ENCODE measurements at places on chromosomes 4 and X.

GRCh38 chr4:52912608-52913007, 50.5 kb downstream of the RASL11B start:
- DNase-seq = no peak

- DNase-seq = no peak
Observed at GRCh38 chr4:41645728-41646390, 102.7 kb downstream of the PHOX2B start.

DNA sequence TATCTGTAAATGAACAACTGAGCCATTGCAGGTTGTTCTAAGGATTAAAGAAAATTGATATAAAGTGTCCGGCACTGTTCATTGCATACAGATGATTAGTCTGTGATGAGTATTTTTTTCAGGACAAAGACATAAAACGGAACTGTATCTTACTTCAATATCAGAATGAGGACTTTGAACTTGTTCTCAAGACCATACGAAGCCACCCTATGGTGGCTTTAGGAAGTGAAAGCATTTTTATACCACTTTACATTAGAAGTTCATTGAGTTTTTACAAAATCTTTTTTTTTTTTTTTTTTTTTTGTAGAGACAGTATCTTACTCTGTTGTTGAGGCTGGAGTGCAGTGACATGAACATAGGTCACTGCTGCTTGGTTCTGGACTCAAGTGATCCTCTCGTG, 45.2 kb upstream of the TRIM2 start:
- DNase-seq = peak; percentile 20

GRCh38 chr4:26840786-26841185, 19.9 kb upstream of the STIM2 start:
- DNase-seq = no peak

GRCh38 chrX:107716816-107717700, 58.5 kb downstream of the TSC22D3 start:
- DNase-seq = peak; percentile 66

DNA sequence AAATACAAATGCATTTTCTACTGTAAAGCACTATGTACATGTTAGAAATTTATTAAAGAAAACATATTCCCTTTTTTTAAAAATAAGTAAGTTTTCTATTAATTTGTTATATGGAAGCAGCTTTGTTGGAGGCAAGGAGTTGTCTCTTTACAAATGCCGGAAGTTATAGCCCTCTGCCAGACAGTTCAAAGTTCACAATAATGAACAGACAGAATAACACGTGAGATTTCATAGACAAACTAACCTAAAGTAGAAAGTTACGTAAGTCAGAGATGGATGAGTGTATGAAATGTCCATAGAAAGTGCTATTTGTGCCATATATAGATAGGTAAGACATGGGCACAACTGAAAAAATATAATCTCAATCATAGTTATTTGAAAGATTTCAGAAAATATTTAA, 43.9 kb upstream of the NEIL3 start:
- DNase-seq = no peak

DNA sequence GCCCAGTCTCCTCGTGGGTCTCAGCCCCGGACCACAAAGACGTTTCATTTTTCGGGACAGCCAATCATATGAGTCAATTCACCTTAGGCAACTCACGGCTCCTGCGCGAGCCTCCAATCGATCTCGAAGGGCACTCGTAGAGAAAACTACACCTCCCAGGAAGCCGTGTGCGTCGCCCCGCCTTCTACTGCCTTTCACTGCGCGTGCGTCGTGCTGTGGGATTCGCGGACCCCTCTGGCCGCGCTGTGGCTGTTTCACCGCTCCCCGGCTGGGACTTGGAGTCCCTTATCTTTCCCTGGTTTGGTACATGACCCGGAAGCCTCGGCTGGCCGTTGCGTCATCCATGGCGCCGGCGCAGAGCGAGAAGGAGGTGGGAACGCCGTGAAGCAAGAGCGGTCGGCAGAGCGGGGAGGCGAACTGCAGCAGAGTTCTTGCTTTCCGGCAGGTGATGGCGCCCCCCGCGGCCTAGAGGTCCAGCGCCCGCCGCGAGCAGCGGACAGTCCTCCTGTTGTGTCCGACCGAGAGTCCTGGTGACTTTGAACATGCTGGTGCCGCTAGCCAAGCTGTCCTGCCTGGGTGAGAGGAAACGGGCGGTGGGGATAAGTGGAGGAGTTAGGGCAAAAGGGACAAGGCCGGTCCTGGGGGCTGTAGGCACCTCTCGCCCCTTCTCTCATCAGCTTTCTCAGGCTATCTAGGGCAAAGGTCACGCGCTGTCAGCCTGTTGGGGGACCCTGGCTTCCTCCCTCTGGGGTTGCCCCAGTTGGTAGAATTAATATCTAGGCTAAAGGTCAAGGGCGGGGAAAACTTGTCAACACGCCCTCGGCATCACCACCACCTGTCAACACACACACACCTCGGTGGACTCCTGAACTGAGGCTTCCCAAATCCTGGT, at the start of gene ETFDH:
Gene ETFDH (plus strand): TSS at position 382 of the 892 bp plus-strand sequence. CDS start 161 bp downstream, at position 543.
- DNase-seq = peak; percentile 100

DNA sequence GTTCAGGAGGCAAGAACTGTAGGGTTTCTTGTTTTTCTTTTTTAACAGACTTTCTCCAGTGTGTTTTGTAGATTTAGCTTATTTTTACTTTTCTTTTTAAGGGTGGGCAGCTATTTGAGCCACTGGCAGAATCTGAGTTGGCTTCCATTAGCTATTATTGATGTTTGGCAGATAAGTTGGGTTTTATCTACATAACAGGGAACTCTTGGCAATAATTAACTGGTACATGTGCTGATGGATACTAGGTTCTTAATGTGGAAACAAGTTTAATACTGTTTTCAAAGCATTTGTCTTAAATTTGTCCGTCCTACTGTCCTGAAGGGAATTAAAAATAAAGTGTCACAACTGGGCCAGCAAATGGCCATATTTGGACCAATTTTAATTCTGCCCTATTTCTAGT, 80.5 kb downstream of the PHOX2B start:
- DNase-seq = no peak

- DNase-seq = no peak
Observed at GRCh38 chrX:132001127-132001526, 22.0 kb upstream of the STK26 start.

GRCh38 chr4:146098397-146098796, 77.1 kb upstream of the LSM6 start:
- no peak for DNase-seq

DNA sequence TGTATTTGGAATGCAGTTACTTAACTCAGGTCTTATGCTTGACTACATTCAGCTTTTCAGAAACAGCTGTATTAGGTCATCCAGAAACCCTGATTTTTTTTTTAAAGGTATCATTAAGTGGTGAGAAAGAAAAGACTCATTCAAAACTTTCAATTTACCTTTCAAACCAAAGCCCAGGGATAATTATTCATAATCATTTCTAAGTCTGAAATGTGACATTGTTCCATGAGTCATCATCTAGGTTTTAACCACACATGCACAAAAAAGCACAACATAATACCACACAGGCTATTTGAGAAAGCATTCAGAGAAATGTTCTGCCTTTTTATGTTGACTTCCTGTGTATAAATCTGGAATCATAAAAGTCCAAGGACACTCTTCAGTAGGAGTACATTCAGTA, 288.2 kb downstream of the IL1RAPL2 start:
- DNase-seq = no peak

DNA sequence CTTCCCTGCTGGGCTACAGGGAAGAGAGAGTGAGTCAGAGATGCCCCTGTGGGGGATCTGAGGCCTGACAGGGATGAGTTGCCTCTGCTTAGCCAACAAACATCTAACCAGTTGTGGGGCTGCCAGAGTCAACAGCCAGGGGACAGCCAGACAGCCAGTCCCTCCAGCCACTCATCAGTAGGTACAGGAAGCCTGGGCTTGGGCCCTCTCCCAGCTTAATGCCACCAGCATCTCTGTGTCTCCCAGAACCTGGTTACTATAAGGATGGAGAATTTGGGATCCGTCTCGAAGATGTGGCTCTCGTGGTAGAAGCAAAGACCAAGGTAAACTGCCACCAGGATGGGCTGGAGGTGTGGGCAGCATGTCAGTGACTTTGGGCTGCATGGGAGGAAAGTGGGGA, 17.3 kb upstream of the SASH3 start:
- no peak for DNase-seq

DNA sequence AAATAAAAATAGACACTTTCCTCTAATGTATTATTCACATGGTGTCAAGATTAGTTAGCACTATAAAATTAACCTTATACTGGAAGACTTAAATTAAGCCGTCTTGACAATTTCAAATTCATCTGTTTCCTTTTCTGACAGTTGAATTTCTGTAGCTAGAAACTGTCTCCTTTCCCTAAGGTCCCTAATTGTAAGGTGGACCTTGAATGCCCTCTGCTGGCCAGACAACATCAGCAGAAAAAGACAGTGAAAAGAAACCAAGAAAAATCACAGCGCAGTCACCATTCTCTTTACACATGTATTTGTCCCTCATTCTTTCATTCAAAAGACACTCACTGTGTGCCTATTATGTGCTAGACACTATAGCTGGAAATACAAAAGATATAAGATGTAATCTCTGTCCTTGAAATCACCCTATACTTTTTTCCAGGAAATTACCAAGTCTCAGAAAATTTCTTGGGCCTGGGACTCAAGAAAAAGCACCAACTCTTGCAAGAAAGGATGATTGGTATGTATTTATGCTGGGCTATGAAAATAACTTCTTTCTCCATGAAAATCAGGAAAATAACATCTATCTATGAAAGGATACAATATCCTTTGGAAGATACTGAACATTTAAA, 32.7 kb upstream of the AMBN start:
- peak; percentile 19 for DNase-seq

GRCh38 chr4:8391972-8392371, 48.6 kb downstream of the ACOX3 start:
- DNase-seq = no peak

GRCh38 chr4:10958226-10958856, 273.8 kb upstream of the CLNK start:
- no peak for DNase-seq

- DNase-seq = no peak
Observed at GRCh38 chrX:48649102-48649501, 34.5 kb upstream of the WAS start.

DNA sequence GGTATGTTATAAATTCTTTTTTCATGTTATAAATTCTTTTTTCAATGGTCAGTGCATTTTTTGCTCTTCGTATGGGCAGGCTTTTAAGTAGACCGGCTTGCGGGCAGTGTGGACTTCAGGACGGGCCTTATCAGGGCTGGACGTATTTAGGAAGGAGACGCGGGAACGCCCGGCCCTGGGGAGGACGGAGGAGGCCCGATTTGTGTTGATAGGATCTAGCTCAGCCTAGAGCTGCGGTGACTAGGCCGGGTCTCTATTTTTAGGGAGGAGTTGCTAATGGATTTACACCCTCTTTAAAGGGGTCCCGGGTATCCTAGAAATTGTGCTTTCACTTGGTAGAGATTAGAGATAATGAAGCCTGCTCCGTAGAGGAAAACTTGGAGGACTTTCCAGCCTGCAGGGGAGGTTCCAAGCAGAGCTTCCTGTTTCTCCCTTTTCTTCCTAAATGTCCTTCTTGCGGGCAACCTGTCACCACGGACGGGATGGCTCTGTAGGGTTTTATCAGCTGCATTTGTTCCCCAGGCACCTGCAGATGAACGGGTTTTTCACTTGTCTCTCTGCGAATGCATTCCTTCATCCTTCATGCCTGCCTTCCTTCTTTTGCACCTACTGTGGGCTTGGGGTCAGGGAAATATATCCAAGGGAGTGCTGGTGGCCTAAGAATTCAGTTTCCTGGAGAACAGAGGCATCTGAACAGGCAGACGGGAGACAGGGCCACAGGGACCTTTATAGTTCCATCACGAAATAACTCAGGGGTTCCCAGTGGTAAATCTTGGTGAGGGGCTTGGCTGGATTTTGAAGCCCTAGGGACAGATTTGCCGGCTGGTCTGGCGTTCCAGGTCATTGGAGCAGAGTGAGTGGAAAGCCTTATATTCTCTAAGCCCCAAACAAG, 1.4 kb downstream of the CD99 start:
- DNase-seq = no peak

GRCh38 chr4:35151816-35152572, 1092.3 kb downstream of the ARAP2 start:
- DNase-seq = no peak

- no peak for DNase-seq
Observed at GRCh38 chr4:83866834-83867621, 331.1 kb downstream of the GPAT3 start.

DNA sequence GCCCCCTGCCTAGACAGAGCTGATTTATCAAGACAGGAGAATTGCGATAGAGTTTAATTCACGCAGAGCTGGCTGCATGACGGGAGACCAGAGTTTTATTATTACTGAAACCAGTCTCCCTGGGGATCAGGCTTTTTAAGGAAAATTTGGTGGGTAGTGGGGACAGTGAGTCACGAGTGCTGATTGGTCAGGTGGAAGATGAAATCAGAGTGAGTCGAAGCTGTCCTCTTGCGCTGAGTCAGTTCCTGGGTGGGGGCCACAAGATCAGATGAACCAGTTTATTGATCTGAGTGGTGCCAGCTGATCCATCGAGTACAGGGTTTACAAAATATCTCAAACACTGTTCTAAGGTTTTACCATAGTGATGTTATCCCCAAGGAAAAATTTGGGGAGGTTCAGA, 36.6 kb downstream of the MYOZ2 start:
- DNase-seq = no peak

- DNase-seq = no peak
Observed at GRCh38 chr4:102878901-102879300, 10.1 kb downstream of the CISD2 start.

DNA sequence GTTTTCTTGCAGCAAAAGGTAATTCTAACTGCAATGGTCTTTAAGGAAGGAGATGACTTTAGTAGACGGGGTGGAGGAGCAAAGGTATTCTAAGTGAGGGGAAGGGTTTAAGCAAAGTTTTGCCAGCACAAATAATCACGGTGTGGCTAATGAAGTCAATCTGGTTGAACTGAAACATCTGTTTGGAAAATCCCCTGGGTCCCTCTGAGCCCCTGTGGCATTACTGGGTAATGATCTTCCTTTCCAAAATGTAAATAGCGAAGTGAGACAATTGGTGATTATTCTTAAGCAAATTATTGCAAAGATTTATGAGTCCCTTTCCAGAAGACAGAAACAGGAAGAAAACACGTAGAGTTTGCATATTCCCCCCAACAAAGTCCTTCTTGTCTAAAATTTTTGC, 47.2 kb downstream of the FGFBP1 start:
- no peak for DNase-seq

DNA sequence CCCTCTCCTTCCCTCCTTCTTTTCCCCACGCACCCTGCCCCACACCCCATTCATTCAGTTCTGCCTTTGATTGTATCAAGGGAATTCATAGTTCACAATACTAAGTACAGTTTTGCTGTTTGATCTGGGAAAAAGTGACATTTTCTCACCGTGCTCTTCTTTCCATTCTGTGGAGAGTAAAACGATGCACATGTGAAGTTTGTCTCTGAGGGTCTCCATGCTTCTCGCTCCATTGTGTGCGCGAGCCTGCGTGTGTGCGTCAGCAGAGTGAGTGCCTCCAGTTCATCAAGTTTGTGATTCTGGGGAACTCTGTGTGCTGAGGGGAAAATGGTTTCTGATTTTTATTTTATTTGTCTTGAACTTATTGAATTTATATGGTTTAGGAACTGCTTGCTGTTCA, 1.9 kb downstream of the STK26 start:
- peak; percentile 10 for DNase-seq

DNA sequence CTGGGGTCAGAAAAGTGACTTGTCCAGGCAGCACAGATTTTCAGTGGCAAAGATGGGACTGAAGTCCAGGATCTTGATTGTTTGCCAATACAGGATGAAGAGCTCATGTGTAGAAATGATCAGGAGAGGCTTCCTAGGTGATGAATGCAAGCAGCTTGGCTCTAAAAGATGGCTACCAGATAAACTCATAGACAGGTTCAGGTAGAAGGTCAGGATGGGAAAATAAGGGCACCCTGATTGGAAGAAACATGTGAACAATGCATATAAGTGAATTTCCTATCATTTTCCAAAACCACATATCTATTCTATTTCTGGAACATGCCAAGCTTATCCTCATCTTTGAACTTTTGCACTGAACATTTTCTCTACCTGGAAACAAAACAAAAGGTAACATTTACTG, 87.7 kb downstream of the FAM13A start:
- no peak for DNase-seq

Data from AML-193 (cell line).